A673 (cell line): ENCODE measurements at places on chromosomes 5 and 9.

GRCh38 chr9:13974891-13975290, 339.1 kb downstream of the NFIB start:
- no peaks in the 10 kb centered on the region for H3K4me1 ChIP-seq
- H3K27ac ChIP-seq, result no peak overlapping the region
- no peaks in the 10 kb centered on the region for H3K36me3 ChIP-seq
- H3K27me3 ChIP-seq, result no peaks in the 10 kb centered on the region

GRCh38 chr5:67164856-67165525, 31.6 kb downstream of the CD180 start:
- H3K4me3 ChIP-seq, result no peak overlapping the region
- H3K4me1 ChIP-seq, result peaks cover 11% of the 10 kb centered on the region
- H3K27me3 ChIP-seq, result no peaks in the 10 kb centered on the region
- no peaks in the 10 kb centered on the region for H3K36me3 ChIP-seq

DNA sequence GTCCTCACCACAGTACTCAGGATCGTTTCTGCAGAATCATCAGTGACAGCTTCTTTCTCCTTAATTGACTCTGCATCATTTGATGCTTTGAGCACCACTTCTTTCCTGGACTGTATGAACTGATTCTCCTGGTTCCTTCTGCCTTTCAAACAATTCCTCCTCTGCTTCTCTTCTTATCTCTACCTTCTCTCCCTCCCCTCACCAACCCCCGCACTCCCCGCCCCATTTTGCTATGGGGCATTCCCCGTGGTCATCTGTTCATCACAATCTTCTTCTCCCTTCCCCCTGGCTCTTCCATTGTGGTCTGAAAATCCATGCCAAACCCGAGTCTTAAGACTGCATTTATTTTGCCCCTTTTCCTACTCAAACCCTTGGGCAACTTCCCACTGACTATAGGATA, 57.9 kb downstream of the FAM78A start:
- no peak for DNase-seq
- H3K36me3 ChIP-seq, result no peaks in the 10 kb centered on the region
- H3K27me3 ChIP-seq, result no peaks in the 10 kb centered on the region

- no peaks in the 10 kb centered on the region for H3K36me3 ChIP-seq
- H3K27ac ChIP-seq, result no peak overlapping the region
- no peak for DNase-seq
- H3K4me1 ChIP-seq, result no peaks in the 10 kb centered on the region
- H3K4me3 ChIP-seq, result no peak overlapping the region
These were observed 41.8 kb downstream of the KCNT1 start for GRCh38 chr9:135743546-135744332.

DNA sequence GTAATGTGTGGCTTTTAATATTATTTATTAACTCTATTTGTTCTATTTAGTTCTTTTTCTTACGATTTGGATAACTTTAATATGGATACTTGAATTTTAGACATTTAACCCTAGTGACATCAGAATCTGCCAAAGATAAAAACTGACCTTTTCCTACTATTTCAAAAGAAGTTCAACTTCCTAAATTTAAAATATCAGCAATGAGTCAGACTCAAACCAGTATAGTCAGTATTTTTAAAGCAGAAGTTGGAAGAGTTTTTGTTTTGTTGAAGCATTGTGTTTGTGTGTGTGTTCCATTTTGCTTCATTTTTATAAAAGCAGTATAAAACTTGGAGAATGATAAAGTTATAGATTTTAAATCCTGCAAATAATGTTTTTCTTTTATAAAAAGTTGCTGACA, 251.8 kb upstream of the RASA1 start:
- no peak overlapping the region for H3K27ac ChIP-seq
- peaks cover 10% of the 10 kb centered on the region for H3K4me1 ChIP-seq
- no peaks in the 10 kb centered on the region for H3K36me3 ChIP-seq
- DNase-seq, result no peak
- H3K4me3 ChIP-seq, result no peak overlapping the region

DNA sequence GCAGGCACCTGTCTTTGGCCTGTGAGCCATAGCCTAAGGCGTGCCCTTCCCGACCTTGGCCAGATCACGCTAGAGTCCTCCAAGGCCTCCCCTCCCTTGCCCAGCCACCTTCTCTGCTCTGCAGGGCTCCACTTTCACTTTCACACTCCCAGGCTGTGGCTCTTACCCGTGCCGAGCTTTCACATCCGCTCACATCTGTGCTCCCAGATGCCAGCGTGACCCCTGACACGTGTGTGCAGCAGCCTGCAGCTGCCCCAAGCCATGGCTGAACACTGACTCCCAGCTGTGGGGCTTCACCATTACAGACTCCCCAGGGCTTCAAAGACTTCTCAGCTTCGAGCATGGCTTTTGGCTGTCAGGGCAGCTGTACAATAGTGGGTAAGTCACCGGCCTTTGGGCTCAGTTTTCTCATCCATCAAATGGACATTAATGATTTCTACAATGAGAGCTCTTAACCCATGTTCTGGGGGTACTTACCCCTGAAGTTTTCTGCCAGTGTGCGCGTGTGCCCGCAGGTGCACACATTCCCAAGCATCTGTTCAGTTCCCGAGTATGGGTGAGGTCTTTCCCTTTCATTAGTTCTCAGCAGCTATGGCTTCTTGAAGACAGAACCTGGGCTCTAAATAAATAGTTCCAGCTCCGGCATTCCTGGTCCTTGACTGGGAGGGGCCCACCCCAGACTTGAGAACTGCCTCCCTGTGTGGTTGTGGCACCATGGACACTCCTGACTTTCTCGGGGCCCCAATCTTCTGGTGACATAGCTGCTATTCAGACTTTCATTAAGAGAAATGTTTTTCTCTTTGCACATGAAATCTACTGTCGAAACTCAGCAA, 118.6 kb downstream of the RGS3 start:
- DNase-seq, result no peak
- no peaks in the 10 kb centered on the region for H3K27me3 ChIP-seq

DNA sequence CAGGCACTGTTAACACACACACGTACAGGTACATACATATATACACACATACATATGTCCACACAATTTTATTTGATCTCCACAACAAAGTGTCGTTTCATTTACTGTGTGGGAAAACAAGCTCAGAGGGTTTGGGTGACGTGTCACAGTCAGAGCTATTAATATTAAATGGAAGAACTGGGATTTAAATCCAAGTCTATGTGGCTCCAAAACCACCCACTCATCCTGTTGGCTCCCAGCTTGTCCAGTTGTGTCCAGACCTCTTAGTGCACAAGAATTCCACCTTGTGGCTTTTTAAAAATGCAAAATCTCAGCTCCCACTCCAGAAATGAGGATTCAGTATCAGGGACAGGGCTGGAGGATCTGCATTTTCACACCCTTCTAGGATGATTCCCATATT, 52.3 kb upstream of the PTPDC1 start:
- no peak overlapping the region for H3K27ac ChIP-seq
- no peaks in the 10 kb centered on the region for H3K36me3 ChIP-seq

DNA sequence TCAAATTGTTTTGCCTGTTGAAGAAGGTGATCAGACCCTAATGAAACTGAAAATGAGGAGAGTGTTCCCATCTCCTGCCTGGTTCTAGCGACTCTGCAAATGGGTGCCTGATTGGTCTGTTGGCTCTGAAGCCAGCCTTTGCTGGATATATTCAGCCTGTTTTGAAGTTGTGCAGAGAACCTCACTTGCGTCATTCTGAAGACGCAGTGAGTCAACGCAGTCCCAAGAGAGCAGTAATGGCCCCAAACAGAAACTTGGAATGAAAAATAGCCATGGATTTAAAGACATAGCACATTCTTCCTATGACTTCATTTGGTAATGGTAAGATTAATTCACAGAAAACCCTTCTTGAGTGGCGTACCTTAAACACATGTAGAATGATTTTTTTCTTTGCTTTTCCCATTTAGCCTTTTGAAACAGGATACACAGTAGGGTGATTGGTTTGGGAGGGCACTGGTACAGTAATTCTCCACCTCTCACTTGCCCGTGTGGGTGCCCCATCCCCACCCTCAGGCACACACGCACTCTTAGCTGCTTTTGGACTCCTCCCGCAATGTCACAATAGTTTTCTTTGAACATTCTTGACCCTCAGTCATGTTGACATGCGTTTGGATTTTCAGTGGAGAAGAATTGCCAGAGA, 54.1 kb upstream of the ABL1 start:
- H3K27ac ChIP-seq, result peak overlapping the region; percentile 84
- DNase-seq, result peak; percentile 96
- H3K36me3 ChIP-seq, result no peaks in the 10 kb centered on the region
- H3K4me3 ChIP-seq, result peak overlapping the region; percentile 31
- no peaks in the 10 kb centered on the region for H3K27me3 ChIP-seq
